ENCODE measurements at places on chromosomes 7 and 10.

DNA sequence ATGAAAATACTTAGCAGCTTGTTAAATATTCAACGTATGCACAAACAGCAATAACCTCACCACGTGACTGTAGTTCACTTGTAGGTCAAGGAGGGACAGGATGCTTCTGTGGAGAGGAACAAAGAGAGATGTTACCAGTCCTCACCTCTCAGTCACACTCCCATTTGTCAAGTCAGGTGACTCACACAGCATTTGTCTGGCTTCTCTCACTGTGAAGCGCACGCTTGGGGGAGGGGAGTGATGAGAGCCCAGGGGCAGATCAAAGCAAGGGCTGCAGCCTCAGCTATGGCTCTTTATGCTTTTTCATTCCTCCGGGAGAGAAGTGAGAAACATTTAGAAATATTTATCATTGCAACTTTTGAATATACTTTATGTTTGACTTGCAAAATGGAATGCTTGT, 2.9 kb upstream of the RBM20 start:
- DNase-seq, result peak; percentile 79

DNA sequence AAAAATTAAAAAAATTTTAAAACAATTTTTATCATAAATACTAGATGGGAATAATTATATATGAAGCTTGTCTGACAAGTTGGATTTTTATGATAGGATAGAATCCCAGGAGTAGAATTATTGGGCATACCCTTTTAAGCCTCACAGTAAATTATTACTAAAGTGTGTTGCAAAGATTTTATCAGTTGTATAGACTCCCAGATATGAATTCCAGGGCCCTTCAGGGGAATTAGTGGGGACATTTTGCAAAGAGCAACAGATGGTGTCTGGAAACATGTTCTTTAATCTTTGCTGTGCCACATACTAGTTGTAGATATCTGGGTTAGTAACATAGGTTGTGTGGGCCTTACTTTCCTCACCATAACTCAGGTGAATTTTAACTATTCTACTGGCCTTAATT, 28.7 kb downstream of the ZEB1 start:
- no peak for DNase-seq

DNA sequence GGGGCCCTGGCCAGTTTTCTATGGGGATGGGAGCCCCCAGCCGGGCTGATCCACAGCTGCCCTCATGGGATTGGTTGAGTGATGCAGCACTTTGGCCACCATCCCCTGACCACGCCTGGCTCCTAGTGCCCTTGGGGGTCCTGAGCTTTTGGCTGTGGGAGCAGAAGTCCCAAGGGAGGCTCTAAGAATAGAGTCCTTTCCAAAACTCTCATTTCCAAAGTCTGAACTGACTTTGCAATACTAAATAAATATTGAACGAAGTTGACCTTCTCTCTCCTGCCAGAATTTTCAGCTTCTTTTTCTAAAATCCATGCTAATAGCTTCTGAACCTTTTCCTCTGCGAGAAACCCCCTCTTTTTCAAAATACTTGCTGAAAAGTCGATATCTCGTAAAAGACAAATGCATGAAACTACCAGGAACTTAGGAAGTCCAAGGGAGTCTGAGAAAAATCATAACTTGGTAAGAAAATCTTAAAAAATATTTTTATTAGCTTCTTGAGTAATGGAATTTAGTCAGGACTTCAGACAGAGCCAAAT, 62.7 kb upstream of the IGFBP3 start:
- no peak for DNase-seq

DNA sequence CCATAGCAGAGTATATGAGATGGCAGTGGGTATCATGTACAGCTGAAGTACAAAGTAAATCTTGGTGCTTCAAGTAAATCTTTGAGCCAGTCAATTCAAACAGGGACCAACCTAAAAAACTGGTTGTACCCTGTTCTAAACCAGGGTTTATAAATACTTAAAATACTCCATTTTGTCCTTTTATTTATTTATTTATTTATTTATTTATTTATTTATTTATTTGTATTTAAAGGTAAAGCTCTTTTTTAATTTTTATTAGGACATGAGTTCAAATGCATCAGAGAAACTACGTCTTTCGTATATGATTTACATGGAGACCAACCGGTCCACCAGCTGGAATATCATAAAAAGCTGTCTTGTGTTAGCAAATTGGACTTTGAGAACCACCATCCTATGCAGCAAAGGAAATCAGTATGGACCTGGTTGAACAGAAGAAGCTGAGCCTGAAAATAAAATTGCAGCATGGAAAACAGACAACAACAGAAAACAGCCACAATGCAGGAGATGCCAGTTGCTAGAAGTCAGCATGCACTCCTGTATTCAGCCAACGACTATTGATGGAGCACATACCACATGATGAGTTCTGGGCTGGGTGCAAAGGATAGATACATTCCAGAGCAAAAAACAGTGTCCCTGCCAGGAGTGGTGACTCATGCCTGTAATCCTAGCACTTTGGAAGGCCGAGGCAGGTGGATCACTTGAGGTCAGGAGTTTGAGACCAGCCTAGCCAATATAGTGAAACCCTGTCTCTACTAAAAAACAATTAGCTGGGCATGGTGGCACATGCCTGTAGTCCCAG, 60.0 kb downstream of the PLXNA4 start:
- DNase-seq, result no peak

- no peak for DNase-seq
These were observed 123.0 kb downstream of the EBF3 start for GRCh38 chr10:129841071-129841470.

DNA sequence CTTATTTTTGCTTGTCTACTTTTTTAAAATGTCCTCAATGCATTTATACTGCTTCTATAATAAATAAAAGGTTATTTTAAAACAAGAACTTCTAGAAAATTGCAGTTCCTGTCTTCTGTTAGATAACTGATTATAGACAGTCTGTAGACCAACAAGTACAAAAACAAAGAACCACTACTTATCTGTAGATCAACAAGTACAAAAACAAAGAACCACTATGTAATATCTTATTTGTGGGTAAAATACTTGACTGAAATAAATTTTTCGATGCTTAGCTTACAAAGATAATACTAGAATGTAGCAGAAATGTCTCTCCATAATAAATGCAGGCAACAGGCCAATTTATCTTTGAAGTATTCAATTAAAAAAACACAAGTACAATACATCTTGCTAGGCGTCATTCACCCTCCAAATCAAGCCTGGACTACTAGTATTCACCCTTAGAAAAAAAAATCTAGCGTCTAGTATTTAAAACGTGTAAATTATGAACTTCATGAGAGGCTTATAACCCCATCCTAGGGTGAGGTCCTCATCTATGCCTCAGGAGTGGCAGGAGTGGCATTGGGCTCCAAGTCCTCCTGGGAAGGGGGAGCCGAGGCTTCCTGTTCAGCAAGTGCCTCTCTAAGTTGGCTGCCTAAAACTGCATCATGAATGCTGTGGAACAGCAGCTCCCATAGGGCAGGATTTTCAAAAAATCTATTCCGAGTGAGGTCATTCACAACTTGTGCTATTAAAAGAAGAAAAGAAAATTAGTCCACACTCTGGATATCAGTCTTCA, 26.6 kb downstream of the PSMC2 start:
- DNase-seq, result no peak

DNA sequence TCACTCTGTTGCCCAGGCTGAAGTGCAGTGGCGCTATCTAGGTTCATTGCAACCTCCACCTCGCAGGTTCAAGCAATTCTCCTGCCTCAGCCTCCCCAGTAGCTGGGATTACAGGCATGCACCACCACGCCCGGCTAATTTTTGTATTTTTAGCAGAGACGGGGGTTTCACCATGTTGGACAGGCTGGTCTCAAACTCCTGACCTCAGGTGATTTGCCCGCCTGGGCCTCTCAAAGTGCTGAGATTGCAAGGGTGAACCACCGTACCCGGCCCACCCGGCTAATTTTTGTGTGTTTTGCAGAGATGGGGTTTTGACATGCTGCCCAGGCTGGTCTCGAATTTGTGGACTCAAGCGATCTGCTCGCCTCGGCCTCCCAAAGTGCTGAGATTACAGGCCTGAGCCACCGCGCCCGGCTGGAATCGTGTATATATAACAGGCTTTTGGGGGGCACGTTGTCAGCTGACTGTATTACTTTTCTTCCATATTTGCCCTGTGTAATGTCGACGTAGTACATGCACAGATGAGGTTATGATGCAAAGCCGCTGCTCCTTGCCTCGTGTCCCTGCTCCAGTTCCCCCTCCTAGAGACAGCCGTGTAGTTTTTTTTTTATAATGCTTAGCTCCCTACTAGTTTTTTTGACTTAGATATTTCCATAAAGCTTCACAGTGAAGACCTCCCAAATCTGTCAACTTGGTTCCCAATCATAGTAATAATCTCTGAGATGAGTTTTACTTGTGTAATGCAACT, 883 bp upstream of the TRA2A start:
- no peak for DNase-seq

- no peak for DNase-seq
These were observed 1074.2 kb upstream of the C7orf33 start for GRCh38 chr7:147516391-147516790.

DNA sequence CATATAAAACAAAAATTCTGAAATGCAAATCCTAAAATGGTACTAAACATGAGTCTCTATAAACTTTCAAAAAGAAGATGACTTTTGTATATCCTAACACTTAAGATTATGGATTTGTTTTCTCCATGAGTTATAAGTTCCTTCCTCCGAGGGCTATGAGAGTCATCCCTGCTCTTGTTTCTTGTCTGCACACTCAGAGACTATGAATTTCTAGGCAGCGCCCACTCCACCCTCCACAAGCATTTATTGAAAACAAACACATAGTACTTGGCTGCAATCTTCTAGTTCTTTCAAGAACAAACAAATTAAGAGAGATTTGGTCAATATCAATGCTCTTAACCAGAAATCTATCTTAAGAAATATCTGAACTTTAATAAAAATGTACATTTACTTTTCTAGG, 211.7 kb downstream of the DKK1 start:
- DNase-seq, result no peak

DNA sequence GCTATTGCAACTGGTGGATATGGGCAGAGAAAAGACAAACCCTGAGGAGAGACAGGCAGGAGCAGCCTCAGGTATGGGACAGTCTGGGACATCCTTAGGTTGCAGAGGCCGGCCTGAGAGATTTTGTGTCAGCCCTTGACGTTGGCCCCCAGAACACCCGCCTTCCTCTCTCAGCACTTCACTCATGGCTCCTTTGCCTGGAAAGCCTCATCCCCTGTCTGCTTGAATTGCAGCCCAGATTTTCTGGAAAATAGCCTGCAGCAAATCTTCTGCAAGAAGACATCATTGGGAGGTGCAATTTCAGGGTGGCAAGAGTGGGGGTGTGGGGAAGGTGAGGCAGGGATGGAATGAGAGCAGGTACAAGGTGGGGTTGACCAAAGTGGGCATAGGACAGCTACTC, 2.2 kb upstream of the FRMD4A start:
- no peak for DNase-seq

- no peak for DNase-seq
These were observed 274.8 kb upstream of the TAC1 start for GRCh38 chr7:97457054-97457453.

GRCh38 chr7:17408245-17408903, 109.9 kb downstream of the AHR start:
- DNase-seq, result no peak

DNA sequence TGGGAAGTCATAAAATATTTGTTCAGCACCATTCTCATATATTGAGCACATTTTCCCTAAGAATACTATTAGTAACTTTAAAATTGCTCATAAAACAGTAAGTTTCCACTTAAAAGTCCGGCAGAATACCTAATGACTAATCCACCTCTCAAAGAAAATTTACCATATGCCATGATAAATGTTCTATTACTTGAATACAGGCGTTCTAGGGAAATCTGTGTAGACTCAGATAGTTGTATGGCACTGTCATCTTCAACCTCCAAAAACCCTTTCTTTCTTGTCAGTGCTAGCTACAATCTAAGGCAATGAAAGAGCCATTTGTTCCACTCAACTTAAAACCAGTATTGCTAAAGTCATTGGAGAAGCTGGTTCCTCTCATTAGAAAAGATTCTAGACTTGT, 7.3 kb downstream of the GPR37 start:
- no peak for DNase-seq

GRCh38 chr7:88268858-88269257, 37.8 kb downstream of the STEAP4 start:
- no peak for DNase-seq

DNA sequence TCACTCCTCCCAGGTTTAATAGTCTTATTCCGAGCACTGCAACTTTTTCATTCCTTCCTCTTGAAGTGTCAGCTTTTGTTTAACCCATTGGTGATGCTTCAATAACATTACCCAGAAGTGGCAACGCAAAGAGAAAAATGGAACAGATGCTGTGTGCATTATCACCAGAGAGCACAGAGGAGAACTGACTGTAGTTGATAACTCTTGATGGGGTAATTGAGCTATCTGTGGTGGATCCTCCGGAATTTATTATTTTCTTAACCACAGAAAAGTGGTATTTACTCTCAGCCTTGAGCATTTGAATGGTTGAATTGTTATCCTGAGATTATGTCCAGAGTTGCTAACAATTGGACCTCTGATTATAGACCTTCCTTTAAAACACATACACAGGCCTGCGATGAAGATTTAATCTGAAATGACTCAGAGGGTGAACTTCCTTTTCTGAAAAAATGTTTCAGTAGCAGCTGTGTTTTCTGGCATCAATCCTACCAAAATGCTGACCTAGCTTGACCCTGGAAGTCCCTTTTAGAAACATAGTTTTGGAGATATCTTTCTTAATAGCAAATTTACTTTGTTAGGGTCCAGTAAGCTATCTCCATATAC, 1584.4 kb upstream of the LRRTM3 start:
- no peak for DNase-seq

DNA sequence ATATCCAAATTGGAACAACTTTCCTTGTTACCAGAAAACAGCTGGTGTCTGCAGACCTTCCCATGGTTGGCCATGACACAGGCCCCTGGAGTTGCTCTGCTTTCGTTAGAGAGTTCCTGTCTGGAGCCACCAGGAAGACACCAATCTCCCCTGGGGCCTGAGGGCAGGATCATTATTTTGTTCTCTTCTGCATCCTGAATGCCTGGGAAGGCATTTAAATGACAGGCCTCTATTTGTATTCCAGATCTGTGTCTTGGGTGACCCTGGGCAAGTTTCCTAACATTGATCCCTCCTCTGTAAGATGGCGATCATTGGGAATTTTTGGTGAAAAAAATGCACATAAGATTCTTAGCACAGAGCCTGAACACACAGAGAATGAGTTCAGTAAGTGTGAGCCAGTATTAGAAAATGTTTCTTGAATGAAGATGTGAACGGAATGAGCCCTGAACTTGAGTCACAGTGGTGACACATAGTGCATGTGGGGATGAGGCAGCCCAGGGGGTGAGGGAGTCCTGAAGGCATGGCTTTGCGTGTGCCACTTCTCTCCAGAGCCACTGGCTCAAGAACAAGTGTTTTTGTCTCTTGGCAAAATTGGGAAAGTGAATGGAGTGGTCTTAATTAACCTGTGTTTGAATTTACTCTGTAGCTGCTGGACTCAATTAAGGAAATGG, 28.4 kb downstream of the BMPER start:
- DNase-seq, result no peak

DNA sequence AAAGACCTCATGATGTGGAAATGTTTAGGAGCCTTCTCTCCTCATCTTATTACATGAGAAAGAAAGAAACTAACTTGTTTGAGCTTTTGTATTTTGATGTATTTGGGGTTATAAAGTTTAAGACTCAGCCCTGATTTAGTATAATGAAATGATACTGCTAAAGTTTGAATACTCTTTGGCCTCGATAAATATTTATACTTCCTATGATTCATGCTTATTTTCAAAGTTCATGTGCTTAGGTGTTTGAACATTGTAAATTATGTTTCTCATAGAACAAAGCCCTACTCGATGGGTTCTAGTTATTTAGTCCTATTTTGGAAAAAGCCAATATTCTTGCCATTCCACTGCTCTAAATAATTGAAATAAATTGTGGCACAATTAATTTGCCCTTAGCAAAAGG, 303.2 kb downstream of the ZWINT start:
- no peak for DNase-seq
